ENCODE measurements at places on chromosomes 6 and 20.

GRCh38 chr6:121886223-121886830 is 450.9 kb downstream of the GJA1 start:
- DNase-seq = no peak

- DNase-seq = no peak
Measured at GRCh38 chr6:27312950-27313271, 838 bp upstream of the POM121L2 start.

DNA sequence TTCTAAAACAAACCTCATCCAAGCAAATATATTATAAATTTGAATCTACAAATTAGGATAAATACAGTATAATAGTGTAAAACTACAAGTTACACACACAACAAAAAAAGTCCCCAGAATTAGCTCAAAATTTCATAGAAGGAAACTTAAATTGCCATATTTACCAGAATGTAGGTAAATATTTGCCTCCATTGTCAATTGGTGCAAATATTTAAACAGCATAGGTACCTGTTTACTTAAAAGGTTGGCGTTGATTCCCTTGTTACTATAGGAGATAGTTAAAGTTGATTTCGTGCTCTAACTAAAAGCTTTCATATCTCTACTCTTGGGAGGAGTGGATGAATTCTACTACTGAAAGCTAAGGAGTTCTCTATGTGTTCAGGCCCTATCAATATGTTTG is 111.6 kb upstream of the TENT5A start:
- DNase-seq = no peak

- no peak for DNase-seq
Measured at GRCh38 chr6:3526962-3527650, 70.3 kb upstream of the SLC22A23 start.

DNA sequence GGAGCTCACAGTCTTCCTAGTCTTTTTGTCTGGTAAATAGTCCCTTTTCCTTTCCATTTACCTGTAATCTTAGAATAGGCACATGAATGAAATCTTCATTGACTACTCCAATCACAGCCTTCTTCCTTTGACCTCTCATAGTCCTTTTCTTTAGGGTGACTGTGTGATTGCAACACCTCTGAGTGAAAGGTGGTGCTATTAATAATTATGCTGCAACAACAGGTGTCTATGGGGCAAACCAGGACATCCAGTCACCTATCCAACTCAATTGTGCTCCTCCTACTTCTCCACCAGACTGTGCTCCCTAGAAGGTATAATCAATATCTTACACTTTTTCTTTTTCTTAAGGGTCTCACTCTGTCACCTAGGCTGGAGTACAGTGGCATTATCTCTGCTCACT is 29.4 kb downstream of the RIPOR2 start:
- DNase-seq = no peak

DNA sequence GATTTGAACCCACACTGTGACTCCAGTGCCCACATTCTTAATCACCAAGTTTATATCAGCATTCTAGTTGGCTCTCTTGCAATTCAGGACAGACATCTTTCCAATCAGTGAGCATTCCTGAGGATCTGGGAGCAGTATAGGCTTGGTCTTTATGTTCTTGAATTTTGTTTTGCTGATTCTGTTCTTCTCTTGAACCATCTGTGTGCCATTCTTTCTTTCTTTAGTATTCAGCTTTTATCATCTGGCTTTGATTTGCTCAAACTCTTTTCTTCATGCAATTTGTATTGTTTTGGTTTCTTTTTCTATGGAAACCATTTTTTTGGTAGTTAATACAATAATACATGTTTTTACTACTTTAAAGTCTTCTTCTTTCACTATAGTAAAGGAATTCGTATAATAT is 162.4 kb downstream of the CD109 start:
- no peak for DNase-seq

DNA sequence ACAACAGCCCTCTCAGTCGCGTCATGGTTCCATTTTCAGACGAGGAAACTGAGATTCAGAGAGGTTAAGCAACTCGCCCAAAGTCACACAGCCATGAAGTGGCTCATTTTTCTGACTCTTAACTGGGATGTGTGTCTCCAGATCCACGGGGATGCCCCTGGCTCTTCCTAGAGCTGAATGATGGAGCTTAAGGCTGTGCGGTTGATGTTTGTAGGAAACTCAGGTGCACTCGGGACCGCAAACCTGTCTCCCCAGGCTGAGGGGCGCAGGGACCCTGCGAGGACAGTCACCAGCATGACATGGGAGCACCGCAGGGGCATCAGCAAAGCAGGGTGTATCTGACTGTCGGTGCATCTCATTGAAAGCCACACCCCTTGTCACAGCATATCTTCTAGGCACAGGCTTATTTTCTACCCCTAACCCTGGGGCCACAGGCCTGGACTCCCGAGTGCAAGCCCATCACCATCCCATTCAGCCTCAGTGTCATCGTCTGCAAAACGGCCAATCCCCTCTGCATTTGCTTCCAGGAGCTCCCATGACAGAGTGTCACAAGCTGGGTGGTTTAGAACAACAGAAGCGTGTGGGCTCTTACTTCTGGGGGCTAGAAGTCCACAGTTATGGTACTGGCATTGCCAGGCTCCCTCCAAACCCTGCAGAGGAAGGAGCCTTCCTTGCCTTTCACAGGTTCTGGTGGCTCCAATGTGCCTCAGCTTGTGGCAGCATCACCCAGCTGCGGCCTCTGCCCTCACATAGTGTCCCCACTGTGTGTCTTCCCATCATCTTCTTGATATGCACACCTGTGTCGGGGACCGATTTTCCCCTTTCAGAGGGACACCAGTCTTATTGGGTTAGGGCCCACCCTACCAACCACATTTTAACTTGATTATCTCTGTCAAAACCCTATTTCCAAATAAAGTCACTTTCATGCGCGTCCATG is 9.9 kb upstream of the ARHGAP40 start:
- DNase-seq = no peak

GRCh38 chr20:15563836-15564235 is 1009.4 kb downstream of the KIF16B start:
- DNase-seq = no peak

DNA sequence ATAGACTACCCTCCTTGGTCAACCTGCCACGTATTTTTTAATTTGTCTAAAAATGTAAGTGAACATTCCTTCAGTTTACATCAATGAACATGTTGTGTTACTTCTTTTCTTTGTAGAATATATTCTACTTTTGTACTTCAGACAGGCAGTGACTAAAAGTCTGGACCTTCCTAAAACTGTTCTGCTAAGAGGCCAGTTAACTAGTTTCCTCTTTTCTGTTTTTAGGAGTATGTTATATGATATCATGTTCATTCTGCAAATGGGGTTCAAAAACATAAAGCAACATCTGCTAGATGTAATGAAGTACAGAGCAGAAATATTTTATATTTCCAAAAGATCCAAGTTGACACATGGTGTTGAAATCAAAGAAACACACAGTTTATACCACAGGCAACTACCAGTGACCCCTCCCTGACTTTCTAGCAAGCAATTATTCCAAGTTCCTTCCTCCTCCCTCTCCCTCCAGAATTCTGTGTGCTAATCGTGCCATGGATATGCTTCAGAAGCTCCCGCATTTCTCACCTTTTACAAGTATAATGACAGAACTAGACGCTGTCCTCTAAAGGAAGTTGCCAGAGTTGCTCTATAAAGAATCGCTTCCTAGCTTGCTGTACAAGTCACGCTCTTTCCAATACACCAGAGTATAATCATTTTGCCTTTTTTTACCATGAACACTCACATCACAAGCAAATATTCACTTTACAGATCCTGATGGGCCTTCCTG is 64.7 kb downstream of the ARHGAP18 start:
- DNase-seq = no peak

DNA sequence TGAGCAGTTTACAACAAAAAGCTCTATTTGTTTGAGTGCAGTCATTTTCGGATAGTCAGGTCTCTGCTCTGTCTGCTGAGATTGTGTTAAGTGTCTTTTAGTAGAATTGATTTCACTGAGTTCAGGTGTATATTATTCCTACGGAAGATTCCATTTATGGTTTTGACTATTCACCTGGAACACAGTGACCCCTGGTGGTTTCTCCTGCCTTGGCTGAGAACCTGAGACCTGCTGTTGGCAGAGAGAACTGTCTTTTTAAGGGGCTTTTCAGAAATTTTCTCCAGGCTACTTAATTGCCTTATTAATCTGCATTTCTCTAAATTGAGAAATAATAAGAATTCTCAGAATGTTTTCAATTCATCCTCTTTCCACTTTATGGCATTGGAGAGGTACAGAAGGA is 508.0 kb downstream of the TBC1D32 start:
- peak; percentile 4 for DNase-seq

DNA sequence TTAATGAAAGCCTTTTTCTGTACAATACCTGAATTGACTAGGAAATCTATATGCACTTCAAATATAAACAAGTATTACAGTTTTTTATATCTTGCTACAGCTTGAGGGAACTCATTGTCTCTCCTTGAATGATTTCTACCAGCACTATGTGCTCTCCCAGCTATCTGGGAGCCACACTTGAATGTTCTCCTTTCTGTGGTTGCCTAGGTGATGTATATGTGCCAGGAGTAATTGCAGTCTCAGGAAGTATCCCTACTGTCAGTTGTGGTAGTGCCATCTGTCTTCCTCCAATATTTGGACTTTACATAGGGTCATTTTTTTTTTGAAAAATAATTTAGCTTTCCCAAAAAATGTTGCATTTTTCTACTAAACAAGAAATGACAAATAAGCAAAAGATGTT is 288.0 kb upstream of the PLCB4 start:
- DNase-seq = no peak

DNA sequence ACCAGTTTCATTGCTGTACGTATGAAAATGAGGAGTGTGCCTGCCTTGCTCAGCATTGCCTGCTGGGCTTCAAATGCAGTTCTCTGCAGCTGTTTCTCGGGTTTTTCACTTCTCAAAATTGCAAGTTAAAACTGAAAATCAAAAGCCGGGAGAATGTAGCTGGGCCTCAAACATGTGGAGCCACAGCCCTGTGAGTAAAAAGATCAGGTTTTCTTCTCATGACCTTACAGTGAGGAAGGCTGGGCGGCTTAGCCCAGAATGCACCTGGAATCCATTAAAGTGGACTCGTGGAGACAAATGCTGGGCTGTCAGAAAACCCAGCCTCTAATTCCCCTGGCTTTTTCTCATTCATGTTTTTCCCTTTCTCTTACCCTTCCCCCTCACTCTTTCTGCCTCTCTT is 34.4 kb downstream of the DSE start:
- DNase-seq = no peak

DNA sequence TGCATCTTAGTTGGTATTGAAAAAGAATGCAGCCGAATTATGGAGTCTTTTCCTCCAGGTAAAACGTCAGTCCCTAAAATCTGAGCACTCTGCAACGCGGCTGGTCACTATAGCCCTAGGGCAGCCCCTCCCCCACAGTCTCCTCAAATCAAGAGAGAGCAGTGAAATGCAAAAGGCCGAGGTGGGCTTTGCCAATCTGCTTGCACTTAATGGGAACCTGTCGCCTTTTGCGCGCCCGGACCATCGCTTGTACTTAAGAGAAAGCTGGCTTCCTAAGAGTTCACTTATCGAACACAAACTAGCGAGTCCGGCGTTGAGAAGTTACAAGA is 447 bp downstream of the MCM3 start:
- DNase-seq = peak; percentile 22

DNA sequence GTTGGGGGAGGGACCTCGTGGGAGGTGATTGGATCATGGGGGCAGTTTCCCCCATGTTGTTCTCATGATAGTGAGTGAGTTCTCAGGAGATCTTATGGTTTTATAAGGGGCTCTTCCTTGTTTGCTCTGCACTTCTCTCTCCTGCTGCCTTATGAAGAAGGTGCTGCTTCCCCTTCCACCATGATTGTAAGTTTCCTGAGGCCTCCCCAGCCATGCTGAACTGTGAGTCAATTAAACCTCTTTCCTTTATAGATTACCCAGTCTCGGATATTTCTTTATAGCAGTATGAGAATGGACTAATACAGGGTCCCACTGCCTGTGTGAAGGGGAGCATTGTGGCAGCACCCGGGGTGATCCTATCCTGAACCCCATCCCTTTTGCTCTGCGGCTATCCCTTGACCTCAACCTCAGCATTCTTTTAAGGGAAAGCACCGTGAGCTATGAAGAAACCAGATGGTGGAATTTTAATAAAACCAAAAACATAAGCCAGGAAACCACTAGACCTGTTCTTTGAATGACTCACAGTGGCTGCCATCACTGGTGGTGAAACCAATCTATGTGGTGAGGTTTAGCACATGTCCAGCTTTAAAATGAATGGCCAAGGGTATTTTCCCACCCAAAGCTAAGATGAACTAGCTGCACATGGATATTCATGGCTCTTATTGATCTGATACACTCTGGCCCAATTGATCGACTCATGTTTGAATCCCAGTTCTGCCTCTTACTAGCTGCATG is 62.2 kb downstream of the ZDHHC14 start:
- DNase-seq = no peak

DNA sequence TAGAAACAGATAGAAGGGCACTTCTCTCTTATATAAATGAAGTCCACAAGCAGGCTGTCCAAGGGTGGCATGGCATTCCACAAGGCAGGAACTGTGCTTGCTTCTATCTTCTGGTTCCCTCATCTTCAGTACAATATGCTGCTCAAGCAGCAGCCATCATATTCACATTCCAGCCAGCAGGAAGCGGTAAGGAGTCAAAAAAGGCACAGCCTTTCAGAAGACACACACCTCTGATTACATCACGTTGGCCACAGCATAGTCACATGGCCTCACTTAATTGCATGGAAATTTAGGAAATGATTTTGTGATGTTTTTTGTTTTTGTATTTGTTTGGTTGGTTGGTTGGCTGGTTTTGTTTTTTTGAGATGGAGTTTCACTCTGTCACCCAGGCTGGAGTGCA is 19.0 kb downstream of the REM1 start:
- no peak for DNase-seq

GRCh38 chr6:50884364-50884763 is 65.7 kb downstream of the TFAP2B start:
- no peak for DNase-seq

DNA sequence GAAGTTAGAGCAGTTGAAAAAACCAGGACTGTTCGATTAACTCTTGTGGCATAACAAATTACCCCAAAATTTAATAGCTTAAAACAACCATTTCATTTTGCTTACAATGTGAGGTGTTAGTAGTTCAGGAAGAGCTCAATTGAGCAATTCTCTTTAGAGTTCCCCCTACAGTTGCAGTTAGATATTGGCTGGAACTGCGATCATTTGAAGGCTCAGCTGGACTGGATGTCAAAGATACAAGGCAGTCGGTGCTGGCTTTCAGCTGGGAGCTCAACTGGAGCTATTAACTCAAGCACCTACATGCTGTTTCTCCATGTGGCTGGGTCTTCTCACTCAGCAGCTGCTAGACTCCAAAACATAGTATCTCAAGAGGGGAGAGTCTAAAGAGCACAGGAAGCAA is 96.0 kb upstream of the LOC128125822 start:
- no peak for DNase-seq

DNA sequence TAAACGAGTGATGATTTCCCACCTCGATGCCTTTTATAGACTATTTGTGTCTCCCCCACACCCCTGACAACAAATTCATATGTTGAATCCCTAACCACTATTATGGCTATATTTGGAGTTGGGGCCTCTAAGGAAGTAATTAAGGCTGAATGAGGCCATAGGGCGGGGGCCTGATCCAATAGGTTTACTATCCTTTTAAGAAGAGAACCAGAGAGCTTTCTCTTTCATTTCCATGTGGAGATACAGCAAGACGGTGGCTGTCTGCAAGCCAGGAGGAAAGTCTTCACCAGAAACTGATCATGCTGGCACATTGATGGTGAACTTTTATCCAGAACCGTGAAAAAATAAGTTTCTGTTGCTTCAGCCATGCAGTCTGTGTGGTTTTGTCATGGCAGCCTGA is 38.9 kb upstream of the CLIC5 start:
- no peak for DNase-seq
